T-helper 2 cell (primary cell): ENCODE measurements at places on chromosomes 3 and 15.

DNA sequence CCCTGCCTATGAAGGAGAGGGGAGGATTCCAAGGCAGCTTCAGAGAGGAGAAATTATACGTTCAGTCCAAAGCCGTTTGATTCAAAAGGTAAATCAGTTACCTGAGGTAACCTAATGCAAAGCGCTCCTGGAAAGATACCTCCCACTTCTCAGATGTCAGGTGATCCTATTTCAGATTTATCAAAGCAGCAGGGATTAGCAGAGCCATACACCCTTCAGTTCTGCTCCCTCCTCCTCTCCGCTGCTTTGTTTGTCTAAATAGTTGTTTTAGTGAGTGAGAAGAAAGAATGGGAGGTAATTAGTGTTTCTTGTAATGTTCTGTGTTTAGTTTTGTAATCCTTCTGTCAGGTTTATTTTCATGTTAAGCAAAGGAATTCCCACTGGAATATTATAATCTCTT is 81.1 kb downstream of the SOX14 start:
- no peak for DNase-seq

DNA sequence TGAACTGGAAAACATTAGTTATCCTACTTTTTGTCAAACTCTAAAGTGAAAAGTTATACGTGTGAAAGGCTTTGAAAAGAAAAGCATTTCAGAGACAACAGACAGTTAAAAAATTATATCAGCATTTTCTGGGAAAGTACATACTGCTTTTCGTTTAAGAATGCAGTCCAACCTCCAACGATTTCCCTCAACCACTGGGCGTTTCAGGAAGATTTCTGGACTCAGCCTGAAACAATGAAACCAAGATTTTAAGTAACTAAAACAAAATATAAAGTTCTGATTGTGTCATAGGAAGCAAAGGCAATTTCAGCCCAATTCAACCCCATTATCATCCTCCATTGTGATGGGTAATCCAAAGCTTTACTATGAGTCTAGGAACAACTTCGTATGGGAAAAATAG is 110.7 kb downstream of the PLD1 start:
- no peak for DNase-seq

DNA sequence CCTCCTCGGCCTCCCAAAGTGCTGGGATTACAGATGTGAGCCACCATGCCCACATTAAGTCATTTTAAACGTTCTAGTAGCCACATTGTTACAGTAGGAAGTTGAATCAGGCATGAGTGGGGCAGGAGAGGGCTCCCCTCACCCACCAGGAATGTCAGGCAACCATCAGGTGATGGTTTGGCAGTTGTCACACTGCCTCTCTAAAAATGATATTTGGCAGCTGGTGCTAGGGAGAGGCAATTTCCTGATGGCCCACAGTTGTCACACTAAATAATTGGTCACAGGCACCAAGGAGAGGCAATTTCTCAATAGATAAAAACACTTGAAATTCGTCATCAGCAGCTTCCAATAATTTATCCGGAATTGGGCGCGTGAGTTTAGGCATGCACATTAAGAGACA is 79.2 kb upstream of the ABHD2 start:
- no peak for DNase-seq

DNA sequence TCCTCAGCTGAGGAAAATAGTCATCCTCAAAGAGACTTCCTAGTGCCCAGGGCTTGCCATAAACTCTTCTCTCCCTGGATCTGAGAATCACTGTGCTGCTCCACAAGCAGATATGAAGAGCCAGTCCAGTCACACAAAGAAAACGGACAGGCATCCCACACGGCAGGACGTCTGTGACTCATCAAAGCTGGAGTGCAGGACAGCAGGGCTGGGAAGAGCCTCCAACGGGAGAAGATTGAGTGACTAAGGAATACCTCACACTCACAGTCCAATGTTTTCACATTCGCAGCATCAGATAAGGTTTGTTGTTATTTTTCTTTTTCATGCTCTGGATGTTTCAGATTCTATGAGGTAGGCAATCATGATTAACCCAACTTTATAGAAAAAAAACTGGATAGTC is 57.8 kb downstream of the NEK10 start:
- DNase-seq = no peak

GRCh38 chr15:33808720-33809457 is 159.4 kb upstream of the CHRM5 start:
- no peak for DNase-seq
